ENCODE measurements at places on chromosomes 3 and 15.

DNA sequence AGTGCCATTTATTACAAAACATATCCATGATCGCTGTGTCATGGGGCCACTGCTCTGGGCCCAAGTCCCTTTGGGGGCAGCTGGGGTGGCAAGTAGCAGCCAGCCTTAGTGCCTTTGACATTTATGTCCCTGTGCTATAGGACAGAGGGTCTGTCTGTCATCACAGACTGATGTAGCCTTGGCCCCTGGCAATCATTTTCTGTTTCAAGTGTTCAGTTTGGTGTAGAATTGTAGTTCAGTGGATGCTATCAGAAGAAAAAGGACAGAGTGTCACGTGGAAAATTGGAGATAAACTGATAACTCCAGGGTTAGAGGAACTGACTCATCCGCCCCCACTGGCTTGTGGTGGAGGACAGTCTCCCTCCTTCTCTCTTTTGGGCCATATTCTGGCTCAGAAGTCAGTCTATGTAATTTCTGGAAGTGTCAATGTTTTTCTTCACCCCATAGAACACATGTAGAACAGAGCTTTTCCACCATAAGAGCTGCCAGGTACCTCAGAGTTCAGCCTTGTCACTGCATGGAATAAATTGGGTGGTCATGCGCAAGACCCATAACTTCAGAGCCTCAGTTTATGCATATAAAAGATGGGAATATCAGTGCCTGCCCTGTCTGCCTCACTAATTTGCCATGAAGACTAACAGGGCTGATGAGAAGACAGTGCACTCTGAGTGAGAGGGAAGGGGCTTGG, 4.5 kb upstream of the MRPS22 start:
- DNase-seq: peak; percentile 56

- no peak for DNase-seq
Measured at GRCh38 chr3:111769110-111769991, 89.7 kb upstream of the PHLDB2 start.

DNA sequence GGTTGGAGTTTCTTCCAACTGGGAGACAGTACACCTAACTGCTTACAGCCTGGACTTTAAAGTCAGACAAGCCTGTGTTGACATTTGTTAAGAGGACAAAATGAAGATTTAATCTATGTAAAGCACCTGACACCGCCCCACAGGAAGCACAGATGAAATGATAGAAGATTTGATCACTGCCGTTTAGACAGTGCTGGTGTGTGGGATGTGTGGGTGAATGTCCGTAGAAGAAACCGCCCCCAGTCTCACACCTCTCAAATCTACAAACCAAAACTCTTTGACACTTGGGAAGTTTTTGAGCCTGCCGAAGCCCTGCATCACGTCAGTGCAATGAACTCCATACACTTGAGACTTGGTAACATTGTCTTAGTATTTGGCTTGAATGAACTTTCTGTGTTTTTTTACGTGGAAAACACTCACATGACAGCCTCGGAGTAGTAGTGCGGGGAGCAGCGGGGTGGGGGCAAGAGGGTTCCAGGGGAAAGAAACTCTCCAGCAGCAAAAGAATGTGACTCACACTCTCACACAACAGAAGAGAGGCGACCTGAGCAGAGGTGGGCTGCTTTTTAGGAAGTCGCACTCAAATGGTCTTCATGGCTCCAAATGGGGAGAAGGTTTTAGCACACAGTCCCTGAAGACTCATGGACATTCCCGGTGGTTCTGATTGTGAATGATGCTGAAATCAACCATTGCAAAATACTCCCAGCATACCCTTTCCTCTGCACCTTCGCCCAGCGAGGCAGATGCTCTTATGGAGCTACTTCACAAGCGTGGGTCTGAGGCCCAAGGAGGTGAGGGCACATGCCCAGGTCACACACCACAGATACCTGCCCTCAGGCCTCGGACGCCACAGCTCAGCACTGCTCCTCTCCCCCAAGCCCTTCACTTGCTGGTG, 79.2 kb downstream of the SRGAP3 start:
- DNase-seq: no peak

- no peak for DNase-seq
Measured at GRCh38 chr3:117630469-117630868, 920.9 kb downstream of the TUSC7 start.

DNA sequence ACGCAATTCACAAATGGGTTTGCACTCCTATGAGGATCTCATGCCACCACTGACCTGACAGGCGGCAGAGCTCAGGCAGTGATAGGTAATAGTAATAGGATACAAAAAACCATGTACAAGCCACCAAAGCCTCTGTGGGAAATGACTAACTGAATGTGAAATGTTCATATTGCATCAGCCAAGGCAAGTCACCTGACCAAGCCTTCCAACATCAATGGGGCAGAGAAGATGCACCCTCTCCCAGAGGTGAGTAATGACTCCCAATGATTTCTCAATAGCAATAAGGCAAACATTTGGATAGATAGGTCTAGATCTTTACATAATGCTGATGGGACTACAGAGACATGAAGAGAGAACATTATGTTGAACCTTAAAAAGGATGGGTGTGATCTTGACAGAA, 14.9 kb downstream of the CNTN3 start:
- DNase-seq: peak; percentile 5

DNA sequence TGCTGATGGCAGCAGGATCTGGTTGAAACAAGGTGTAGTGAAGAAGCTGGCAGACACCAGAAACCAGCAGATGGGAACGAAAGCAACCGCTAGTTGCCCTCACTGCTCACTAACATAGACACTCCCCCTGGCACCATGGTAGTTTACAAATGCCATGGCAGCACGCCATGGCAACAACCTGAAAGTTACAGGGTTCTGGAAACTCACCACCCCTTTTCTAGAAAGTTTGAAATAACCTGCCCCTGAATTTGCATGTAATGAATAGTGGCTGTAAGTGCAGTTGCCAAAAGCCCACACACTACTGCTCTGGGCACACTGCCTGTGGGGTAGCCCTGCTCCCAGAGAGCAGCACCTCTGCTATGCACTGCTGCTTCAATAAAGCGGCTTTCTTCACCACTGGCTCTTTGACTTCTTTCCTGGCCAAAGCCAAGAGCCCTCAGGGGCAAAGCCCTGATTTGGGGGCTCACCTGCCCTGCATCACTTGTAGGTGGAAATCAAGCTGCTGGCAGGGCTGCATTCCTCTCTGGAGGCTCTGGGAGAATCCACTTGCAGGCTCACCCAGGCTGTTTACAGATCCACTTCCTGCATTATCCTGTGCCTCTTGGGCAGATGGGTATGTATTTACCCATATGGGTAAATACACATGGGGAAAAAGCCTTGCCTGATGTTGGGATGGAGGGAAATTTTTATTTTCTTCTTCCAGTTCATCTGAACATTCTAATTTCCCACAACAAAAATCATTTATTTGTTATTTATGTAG, 2.0 kb upstream of the GP9 start:
- no peak for DNase-seq

DNA sequence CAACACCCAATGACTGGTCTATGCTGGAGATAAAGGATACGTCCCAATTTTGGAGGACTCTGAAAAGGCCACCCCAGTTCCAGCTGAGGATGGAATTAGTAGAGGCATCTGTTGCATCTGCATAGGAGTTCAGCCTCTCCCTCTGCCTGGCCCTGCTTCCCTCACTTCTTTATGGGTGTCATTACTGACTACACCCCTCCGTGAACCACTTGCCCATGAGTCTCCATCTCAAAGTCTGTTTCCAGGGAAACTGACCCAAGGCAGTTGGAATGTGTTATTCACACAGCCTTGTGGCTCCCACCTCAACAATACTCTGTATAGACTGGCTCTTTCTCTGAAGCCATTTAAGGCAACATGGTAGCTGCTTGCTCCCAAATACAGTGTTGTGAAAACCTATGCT, 21.4 kb upstream of the PCOLCE2 start:
- no peak for DNase-seq

DNA sequence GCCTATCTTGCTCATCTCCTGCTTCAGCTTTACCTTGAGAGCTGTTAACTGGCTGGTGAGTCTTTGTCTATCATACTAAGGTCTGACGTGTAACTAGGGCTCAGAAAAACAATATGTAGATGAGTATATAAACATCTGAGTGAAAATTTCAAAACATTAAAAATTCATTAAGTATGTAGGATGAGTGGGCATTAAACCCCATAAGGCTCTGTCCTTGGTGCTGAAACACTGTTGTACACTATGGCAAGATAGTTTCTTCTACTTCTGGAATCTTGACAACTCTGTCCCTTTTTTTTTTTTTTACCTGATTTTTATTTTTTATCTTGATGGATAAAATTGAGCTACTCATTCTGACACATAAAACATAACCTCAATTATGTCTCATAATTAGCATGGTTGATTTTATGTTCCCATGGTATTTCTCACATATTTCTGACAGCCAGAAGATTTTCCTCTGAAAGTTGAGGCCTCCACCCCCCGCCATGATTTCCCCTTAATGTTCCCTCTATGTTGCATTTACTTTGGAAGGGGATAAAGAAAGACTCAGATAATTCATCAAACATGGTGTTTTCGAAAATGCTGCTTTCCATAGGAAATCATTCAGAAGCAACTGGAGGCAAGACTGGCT, 54.3 kb downstream of the DGKG start:
- peak; percentile 34 for DNase-seq

DNA sequence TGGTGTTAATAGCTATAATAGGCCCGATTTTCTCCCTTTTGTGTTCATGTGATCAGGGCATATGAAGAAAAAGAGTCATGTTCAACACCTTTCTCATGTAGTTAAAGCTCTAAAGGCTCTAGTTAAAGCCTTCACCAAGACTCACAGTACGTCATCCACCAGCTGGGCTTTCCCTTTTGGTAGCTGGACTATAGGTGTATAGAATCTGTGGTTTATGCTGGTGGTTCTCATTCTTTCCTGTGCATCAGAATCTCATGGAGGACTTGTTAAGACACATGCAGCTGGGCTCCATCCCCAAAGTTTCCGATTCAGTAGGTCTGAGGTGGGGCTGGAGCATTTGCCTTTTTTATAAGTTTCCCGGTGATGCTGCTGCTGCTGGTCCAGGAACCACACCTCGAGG, 31.0 kb downstream of the CFAP91 start:
- DNase-seq: no peak

GRCh38 chr15:86759800-86760523, 680.3 kb downstream of the AGBL1 start:
- no peak for DNase-seq

- no peak for DNase-seq
Measured at GRCh38 chr3:151228666-151229040, 25.6 kb upstream of the GPR171 start.

DNA sequence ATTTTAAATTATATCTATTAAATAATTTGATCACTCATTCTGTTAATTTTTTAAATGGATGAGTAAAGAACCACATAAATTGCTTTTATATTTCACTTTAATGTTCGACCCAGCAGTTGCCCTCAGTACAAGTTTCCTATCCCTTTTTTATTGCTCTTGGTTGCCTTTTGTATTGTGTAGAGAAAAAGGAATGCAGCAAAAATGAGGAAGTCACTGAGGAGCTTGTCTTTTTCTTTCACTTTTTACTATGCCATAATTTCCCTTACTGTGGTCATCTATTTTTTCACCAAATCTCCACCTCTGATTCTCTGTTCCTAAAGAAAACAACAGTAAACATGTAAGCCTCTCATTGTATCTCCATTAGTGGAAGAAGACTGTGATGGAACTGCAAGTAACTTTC, 122.7 kb downstream of the B3GALNT1 start:
- DNase-seq: no peak

DNA sequence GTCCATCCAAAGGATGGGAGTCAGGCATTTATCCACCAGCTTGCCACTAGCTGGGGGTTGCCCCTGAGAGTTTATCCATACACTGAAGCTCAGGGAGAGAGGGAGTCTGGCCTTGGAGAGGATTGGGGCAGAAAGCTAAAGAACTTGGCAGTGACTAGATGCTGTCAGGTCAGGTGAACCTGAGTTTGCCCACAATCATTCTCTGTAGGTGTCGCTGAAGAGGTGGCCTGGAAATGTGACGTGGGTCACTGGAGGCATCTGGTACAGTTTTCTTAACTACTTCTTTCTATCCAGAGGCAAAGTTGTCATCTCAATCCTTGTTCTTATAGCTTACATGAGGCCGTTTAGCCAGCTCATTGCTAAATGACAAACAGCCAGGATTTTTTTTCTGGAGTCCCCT, 298.0 kb upstream of the CTNNB1 start:
- no peak for DNase-seq

- no peak for DNase-seq
Measured at GRCh38 chr3:159731254-159731653, 257.4 kb upstream of the IL12A start.

DNA sequence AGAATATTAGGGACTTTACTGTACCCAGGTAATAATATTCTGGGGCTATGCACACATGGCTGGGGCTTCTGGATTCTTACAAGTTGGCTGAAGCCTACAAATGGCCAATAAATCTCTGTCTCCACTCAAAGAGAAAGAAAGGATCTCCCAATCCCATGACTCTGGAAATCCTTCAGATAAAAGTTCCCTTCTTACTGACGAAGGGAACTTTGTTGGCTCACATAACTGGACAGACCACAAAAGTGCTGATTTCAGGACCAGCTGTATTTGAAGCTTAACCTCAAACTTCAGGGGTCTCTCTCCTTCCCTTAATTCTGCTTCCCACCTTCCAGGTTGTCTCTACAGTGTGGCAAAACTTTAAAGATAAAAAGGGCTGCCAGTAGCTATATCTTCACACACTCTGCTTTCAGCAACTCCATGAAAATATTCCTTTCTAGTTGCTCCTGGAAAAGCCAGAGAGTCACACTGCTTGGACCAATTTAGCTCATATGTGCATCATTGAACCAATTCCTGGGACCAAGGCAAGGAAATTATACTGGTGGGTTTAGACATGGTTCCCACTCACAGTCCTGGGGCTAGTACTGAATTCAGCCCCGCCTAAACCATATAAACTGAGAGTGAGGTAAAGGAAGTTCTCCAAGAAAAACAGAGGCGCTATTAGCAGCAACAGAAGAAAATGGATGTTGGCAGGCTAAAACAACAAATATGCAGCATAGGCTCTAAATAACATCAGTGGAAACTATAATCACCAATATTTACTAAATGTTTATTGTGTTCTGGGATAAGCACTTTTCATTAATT, 290.0 kb upstream of the GADL1 start:
- no peak for DNase-seq

GRCh38 chr15:90418627-90419026, 30.6 kb downstream of the IQGAP1 start:
- DNase-seq: no peak

GRCh38 chr3:178754852-178755510, 218.7 kb downstream of the KCNMB2 start:
- no peak for DNase-seq

- peak; percentile 17 for DNase-seq
Measured at GRCh38 chr3:107574650-107575049, 51.9 kb downstream of the BBX start.

- no peak for DNase-seq
Measured at GRCh38 chr15:74222240-74223119, 13.6 kb upstream of the CCDC33 start.

DNA sequence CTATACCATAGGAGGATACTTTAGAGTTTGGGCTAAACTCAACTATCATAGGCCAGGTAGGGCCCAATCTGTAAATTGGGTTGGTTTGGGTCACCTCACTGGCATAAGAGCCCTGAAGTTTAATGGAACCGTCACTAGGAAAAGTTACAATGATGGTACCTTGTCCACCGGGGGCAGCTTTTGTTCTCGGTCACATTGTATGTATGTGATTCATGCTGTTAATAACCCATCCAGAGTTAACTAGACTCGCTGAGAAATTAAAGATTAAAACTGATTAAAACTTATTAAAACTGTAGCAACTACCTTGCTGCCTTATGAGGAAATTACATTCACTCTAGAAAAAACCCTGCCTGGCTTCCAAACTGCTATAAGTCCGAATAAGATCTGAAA, 145.0 kb upstream of the TMCO5A start:
- DNase-seq: no peak

- DNase-seq: no peak
Measured at GRCh38 chr3:196995646-196996355, 27.2 kb upstream of the PIGZ start.

- peak; percentile 13 for DNase-seq
Measured at GRCh38 chr15:78177447-78177873, 28.3 kb downstream of the IDH3A start.

All from SW480 (cell line).